ENCODE measurements at places on chromosomes 4 and X. TPM values are rescaled to one million over a fixed set of nuclear protein-coding genes. Genes with fewer than 3 reads are reported as not detected.

DNA sequence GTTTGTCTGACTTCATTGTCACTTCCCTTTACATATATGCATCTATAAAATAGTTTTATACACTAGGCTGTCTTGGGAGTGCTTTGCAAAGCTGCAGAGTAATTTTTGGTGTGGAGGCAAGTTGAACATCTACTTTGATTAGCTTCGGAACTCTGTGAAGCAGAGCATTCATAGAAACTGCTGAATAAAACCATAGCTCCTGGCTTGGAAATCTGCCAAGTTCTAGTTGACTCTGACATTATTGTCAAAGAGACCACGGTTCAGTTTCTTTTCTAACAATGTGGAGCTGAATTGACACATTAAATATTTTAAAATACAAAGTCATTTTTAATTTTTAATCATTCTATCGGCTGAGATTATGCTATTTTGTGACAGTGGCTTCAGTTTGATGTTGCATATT is 335.0 kb downstream of the BMPR1B start:
- no peak for DNase-seq
- H3K27me3 ChIP-seq: no peaks in the 10 kb centered on the region
- no peak overlapping the region for H3K27ac ChIP-seq
- H3K4me1 ChIP-seq: peaks cover 19% of the 10 kb centered on the region

DNA sequence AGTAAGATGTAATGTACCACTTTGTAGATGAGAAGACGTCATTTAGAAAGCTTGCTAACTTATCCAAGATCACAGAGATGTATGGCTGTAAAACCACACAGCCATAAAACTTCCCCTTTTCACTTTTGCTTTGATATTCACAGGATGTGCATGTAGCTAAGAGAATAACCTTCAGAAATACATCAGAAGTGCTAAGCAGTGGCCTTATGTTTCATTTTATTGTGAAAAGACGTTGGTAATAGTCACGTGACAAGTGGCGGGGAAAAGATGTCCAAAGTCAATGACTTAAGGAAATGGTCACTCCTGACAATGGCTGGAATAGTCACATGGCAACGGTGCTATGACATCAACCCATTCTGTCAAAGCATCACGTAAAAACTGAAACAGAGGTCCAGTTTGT is 12.9 kb upstream of the WDR17 start:
- no peak for DNase-seq
- no peaks in the 10 kb centered on the region for H3K4me1 ChIP-seq
- no peaks in the 10 kb centered on the region for H3K27me3 ChIP-seq
- no peak overlapping the region for H3K4me3 ChIP-seq

DNA sequence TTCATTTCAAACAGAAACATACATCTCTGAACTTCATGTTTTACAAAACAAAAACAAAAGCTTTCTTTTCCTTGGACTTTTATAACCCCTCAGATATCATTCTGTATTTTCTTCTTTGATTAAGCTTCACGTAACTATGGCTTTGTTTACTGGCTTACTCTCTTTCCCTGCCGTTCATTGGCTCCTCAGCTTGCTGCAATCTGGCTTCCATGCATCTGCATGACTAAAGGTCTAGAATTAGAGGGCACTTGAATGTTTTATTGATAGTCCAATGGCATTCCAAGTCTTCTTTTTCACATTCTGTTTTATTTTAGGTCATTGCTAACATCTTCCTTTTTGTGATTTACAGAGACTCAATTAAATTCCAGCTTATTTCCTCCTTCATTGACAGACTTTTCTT is 487.6 kb downstream of the GRXCR1 start:
- no peak for DNase-seq
- H3K36me3 ChIP-seq: no peaks in the 10 kb centered on the region
- no peaks in the 10 kb centered on the region for H3K27me3 ChIP-seq
- H3K4me3 ChIP-seq: no peak overlapping the region

Gene DCAF4L1
- total RNA-seq: 0.29 TPM

- H3K36me3 ChIP-seq: no peaks in the 10 kb centered on the region
- H3K27me3 ChIP-seq: no peaks in the 10 kb centered on the region
- no peak for DNase-seq
- H3K4me3 ChIP-seq: peak overlapping the region; percentile 56
- peak overlapping the region; percentile 49 for H3K27ac ChIP-seq
Measured at GRCh38 chrX:40167233-40167849, 69.6 kb upstream of the BCOR start.

Gene SNCA
- total RNA-seq: 12.9 TPM

DNA sequence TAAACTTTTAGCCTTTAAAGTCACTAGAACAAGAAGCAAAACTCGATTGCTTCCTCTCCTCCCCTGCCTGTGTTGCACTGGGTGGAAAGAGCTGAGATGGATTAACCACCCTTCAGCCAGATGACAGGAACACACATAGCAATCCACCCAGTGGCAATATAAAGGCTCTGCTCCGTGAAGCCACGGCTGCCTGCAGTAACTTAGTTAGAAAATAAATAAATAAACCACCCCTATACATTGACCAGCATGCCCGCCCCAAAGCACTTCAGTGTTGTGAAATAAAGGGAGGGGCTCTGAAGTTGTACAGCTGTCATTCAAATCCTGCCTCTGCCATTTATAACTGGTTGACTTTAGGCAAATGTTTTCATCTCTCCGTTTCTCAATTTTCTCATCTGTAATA is 217.1 kb upstream of the LDB2 start:
- H3K4me1 ChIP-seq: no peaks in the 10 kb centered on the region
- no peak overlapping the region for H3K4me3 ChIP-seq
- H3K27ac ChIP-seq: no peak overlapping the region
- H3K36me3 ChIP-seq: no peaks in the 10 kb centered on the region
- no peaks in the 10 kb centered on the region for H3K27me3 ChIP-seq

GRCh38 chr4:36712013-36712412 is 430.6 kb downstream of the DTHD1 start:
- no peak overlapping the region for H3K4me3 ChIP-seq
- H3K36me3 ChIP-seq: no peaks in the 10 kb centered on the region
- no peak for DNase-seq
- no peaks in the 10 kb centered on the region for H3K4me1 ChIP-seq
- H3K27me3 ChIP-seq: no peaks in the 10 kb centered on the region

DNA sequence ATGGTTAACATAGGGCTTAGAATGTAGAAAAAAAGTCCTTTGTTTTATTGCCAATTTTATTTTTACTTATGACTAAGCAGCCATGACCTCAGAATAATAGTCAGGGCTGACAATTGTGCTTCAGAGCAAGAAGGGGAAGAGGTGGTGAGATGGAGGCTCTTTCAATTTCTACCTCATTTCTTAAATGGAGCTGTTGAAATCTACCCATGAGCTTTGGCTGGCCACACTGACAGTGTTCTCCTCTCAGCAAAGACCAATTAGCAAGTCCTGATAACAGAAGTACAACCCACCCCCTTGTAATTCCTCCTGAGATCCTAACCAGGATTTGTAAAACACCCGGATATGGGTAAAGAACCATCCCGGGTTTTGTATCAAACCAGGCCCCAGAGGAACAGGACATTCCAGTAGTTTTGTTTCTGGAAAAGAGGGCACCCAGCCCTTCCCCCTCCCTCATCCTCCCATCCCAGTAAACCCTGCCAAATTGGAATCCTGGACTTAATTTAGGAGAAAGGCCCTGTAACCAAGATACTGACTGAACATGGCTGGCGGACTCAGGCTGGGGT is at the start of gene HEPH:
Gene HEPH (plus strand): TSS at position 399 of the 563 bp plus-strand sequence. CDS start 6,324 bp downstream, outside the sequence.
- H3K27ac ChIP-seq: peak within 1 kb of the TSS; percentile 66
- peaks cover 8% of the 10 kb centered on the region for H3K4me1 ChIP-seq
- DNase-seq: no peak
- no peaks in the 10 kb centered on the region for H3K27me3 ChIP-seq
- H3K36me3 ChIP-seq: no peaks in the 10 kb centered on the region

- peaks cover 23% of the 10 kb centered on the region for H3K4me1 ChIP-seq
- DNase-seq: no peak
- H3K36me3 ChIP-seq: peaks cover 16% of the 10 kb centered on the region
- H3K27me3 ChIP-seq: no peaks in the 10 kb centered on the region
- H3K4me3 ChIP-seq: no peak overlapping the region
- H3K27ac ChIP-seq: no peak overlapping the region
Measured at GRCh38 chrX:124023838-124024238, 62.3 kb downstream of the STAG2 start.

Gene SEC24B
- 46.5 TPM for total RNA-seq

GRCh38 chrX:65932173-65933084 is 107.5 kb downstream of the VSIG4 start:
- DNase-seq: no peak
- no peak overlapping the region for H3K4me3 ChIP-seq
- H3K4me1 ChIP-seq: no peaks in the 10 kb centered on the region
- no peak overlapping the region for H3K27ac ChIP-seq

Gene FAM120C
- total RNA-seq: 3.3 TPM

Gene TMEM154
- total RNA-seq: 1.1 TPM

Gene PLA2G12A
- total RNA-seq: 24.1 TPM

DNA sequence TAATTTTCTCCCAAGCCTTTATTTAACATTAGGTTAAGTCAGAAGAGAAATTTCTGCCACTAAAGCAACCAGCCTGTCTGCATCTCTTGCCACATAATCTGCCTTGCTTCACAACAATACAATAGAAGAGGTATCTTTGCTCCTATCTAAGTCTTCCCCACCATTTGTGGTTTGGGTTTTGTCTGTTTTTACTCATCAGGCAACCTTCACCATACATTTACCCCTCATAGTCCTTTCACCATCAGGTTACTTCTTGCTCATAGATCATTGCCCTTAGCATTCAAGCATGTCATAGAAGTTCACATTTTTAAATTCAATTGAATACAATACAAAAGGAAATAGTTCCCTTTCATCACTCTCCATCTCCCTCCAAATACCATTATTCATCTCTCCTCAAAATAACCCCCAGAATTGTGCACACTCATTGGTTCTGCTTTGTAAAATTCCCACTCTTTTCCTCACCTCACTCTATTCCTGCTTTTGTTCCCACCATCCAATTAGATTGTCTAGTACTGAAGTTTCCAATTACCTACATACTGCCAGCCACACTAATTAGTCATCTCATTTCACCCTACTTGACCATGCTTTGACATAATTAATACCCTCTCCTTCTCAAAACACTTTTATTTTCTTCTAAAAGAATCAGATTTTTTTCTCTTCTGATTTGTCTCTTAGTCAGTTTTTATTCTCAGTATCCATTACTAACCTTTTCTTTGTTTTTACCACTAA is 1957.0 kb upstream of the AGA start:
- no peaks in the 10 kb centered on the region for H3K27me3 ChIP-seq
- no peak overlapping the region for H3K27ac ChIP-seq
- H3K4me1 ChIP-seq: no peaks in the 10 kb centered on the region
- no peaks in the 10 kb centered on the region for H3K36me3 ChIP-seq
- no peak for DNase-seq
- H3K4me3 ChIP-seq: no peak overlapping the region

DNA sequence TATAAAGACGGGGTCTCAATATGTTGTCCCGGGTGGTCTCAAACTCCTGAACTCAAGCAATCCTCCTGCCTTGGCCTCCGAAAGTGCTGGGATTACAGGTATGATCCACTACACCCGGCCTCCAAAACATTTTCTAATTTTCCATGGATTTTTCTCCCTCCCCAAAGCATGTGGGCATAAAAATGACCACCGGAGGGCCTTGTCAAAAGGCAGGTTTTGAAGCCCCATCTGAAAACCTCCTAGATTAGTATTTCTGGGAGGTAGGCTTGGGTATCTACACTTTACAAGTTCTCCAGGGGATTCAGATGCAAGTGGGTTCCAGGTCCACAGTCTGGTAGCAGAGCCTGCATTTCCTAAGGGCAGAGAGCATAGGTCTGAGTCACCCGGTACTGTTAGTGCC is 1.4 kb upstream of the GPR173 start:
- H3K36me3 ChIP-seq: no peaks in the 10 kb centered on the region
- no peak overlapping the region for H3K4me3 ChIP-seq
- H3K27me3 ChIP-seq: no peaks in the 10 kb centered on the region
- H3K4me1 ChIP-seq: peaks cover 11% of the 10 kb centered on the region
- DNase-seq: no peak

DNA sequence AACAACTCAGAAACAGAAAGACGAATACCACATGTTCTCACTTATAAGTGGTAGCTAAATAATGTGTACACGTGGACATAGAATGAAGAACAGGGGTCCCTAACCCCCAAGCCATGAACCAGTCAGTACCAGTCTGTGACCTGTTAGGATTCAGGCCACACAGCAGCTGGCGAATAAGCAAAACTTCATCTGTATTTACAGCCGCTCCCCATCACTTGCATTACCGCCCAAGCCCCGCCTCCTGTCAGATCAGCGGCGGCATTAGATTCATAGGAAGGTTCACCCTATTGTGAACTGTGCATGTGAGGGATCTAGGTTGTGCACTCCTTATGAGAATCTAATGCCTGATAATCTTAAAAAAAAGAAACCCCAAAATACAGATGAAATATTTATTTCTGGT is 1128.7 kb downstream of the NLGN4X start:
- H3K4me1 ChIP-seq: no peaks in the 10 kb centered on the region
- DNase-seq: no peak
- H3K4me3 ChIP-seq: no peak overlapping the region
- no peaks in the 10 kb centered on the region for H3K27me3 ChIP-seq
- no peaks in the 10 kb centered on the region for H3K36me3 ChIP-seq

DNA sequence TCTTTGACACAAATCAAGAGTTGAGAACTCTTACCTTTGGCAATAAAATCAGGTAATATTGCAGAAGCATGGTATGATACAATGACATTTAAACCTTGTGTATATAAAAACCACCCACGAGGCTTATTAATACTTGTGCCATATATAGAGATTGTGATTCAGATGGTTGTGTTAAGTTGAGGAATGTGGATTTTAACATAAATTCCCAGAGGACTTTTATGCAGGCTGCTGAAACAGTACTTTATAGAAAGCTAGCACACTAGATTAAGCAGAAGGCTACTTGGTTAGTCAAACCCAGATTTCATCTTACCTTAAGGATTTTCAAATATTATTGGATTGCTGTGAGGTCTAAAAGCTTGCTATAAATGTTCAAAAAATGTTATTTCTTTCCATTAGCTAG is 325.7 kb upstream of the PCDH10 start:
- H3K4me3 ChIP-seq: no peak overlapping the region
- H3K36me3 ChIP-seq: no peaks in the 10 kb centered on the region
- DNase-seq: no peak
- H3K27me3 ChIP-seq: no peaks in the 10 kb centered on the region
- H3K27ac ChIP-seq: no peak overlapping the region

DNA sequence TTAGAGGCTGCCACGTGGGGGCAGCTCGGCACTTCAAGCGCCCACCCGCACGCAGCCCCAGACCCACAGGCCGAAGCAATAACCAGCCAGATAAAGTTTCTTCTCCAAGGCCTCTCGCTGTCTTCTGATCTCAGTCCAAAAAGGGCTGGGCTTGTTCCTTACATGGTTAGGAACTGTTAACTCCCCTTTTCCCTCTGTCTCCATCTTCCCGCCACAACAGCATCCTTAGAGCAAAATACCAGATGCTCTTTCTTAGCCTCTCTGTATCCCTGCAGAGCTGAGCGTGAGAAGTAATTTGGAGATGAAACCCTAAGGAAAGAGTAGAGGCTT is 23.4 kb upstream of the KIAA1210 start:
- H3K27ac ChIP-seq: no peak overlapping the region
- no peaks in the 10 kb centered on the region for H3K27me3 ChIP-seq
- DNase-seq: no peak
- H3K4me1 ChIP-seq: no peaks in the 10 kb centered on the region
- H3K4me3 ChIP-seq: no peak overlapping the region

GRCh38 chrX:115378471-115378870 is 89.0 kb downstream of the LUZP4 start:
- no peak overlapping the region for H3K27ac ChIP-seq
- no peaks in the 10 kb centered on the region for H3K4me1 ChIP-seq
- H3K36me3 ChIP-seq: no peaks in the 10 kb centered on the region
- H3K27me3 ChIP-seq: no peaks in the 10 kb centered on the region
- DNase-seq: no peak

GRCh38 chr4:17535906-17536305 is 20.9 kb downstream of the CLRN2 start:
- DNase-seq: no peak
- no peaks in the 10 kb centered on the region for H3K27me3 ChIP-seq
- H3K36me3 ChIP-seq: no peaks in the 10 kb centered on the region
- H3K27ac ChIP-seq: no peak overlapping the region
- H3K4me1 ChIP-seq: no peaks in the 10 kb centered on the region

Gene TMPRSS11B
- not detected for total RNA-seq

Gene FRMPD4
- total RNA-seq: 0.58 TPM

All from esophagus muscularis mucosa (tissue), 4 donors.